ENCODE measurements at places on chromosomes 12 and 14.

DNA sequence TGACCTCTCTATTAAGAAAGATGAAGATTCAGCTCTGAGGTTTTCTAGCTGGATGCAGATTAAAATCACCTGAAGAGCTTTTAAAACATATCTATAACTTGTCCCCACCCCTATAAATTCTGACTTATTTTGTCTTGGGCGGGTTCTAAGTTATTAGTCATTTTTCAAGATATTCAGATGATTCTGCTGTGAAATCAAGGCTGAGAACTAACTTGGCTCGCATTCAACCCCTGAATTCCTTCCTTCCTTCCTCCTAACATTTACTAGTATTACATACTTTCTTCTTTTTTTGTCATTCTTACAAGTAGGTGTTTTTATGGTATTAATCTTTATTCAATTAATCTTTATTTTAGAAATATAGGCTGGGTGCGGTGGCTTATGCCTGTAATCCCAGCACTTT, 55.4 kb downstream of the SSPN start:
- DNase-seq, result no peak

DNA sequence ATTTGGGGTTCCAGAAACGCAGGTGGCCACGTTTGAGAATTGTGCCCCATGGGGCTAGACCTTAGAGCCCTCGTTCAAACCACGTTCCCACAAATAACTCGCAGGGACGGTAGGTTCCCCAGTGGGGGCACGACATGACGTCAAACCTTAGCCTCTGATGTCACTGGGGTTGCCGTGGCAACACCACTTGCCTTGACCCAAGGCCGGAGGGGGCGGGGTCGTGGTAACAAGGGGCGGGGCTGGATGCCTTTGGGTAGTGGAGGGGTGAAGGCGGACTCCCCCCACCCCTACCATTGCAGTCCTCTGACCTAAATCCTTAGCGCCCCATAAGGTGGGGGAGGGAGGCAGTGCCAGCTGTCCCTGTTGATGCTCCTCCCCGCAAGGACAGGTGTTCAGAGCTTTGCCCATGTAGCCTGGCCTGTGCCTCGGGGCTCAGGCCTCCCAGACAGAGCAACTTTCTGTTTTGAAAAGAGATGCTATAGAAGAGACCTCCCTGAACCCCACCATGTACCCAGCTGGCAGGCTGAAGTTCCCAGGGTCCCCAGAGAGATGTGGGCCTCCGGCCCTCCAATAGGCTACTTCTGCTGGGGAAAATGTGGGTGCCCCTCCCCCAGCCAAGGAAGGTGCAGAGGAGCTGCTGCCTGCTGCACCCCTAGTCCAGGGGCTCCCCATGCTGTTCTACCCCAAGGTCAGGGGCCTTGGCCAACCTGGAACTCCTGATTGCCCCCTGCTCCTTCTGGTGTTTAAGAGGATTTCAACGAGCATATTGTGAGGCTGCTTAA, 1.9 kb downstream of the FAM222A start:
- no peak for DNase-seq

GRCh38 chr14:57136669-57137328, 131.9 kb downstream of the EXOC5 start:
- DNase-seq, result peak; percentile 15

GRCh38 chr12:124348659-124349380, 53.9 kb downstream of the RFLNA start:
- no peak for DNase-seq

DNA sequence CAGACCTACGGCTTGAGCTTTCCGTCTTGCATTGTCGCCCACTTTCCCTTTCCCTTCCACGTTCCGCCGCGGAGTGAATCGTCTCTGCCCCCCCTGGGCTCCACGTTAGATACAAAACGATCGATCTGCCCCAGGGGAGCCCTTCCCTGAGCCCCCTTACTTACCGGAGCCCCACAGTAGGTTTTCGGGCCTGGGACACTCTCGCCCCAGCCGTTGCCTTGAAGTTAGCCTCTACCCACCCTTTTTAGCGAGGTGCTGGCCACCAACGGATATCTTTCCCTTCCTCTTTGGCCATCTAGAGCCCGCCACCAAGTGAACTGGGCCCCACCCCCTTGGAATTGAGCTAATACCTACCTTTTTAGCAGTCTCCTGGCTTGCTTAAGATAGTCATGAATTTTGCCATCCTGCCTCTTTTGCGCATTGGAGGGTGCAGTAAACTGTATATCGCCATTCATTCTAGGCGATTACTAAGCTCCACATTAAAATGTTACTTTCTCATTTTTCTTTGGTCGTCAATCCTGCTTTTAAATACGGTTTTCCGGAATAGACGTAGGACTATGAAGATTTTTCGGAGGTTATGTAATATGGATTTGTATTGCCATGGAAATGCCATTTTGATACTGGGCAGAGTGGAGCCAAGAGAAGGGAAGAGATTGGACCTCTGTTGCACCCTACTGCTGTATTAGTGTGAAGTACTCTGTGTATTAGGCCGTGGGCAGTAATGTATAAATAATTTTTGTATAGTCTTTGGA, 764 bp downstream of the RBM25 start:
- no peak for DNase-seq

DNA sequence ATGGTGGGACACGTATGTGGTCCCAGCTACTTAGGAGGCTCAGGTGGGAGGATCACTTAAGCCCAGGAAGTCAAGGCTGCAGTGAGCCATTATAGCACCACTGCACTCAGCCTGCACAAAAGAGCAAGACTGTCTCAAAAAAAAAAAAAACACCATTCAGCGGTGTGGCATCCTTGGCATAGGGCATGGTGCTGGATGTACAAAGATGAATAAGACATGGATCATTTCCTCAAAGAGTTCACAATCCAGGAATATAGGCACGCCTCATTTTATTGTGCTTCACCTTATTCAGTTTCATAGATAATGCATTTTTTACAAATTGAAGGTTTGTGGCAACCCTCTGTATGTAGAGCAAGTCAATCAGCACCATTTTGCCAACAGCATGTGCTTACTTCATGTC, 6.4 kb downstream of the CINP start:
- DNase-seq, result no peak

- no peak for DNase-seq
These were observed 74.4 kb downstream of the C12orf42 start for GRCh38 chr12:103421402-103421801.

- DNase-seq, result no peak
These were observed 19.0 kb upstream of the MTHFD1 start for GRCh38 chr14:64369201-64369600.
